ENCODE measurements at places on chromosomes 1 and 21.

GRCh38 chr1:33127001-33127823 is 46.3 kb downstream of the AZIN2 start:
- DNase-seq = peak; percentile 99

DNA sequence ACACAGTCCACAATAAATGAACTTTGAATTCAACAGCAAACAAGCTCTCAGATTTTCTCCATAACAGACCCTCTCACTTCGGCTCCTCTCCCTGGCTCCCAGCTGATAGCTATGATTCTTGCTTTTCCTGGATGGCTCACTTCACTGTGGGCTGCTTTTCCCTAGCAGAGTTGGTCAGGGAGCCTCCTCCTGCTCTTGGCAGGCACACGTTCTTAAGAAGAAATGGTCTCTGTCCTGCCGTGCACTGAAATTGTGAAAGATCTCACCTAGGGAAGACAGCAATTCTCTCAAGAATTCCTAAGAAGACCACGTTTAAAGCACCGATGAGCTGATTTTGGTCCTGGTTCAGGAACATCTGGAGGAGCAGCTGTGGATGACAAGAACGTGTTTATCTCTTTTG is 148.5 kb upstream of the KCNK2 start:
- no peak for DNase-seq

DNA sequence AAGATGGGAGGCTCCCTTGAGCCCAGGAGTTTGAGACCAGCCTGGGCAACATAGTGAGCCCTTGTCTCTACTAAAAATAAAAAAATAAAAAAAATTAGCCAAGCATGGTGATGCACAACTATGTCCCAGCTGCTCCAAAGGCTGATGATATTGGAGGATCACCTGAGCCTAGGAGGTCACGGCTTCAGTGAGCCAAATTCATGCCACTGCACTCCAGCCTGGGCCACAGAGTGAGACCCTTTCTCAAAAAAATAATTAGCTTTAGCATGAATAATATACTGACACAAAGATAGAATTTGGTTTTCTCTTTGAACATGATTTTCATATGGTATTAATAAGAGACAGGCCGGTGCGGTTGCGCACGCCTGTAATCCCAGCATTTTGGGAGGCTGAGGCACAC is 88.8 kb downstream of the DESI2 start:
- no peak for DNase-seq

DNA sequence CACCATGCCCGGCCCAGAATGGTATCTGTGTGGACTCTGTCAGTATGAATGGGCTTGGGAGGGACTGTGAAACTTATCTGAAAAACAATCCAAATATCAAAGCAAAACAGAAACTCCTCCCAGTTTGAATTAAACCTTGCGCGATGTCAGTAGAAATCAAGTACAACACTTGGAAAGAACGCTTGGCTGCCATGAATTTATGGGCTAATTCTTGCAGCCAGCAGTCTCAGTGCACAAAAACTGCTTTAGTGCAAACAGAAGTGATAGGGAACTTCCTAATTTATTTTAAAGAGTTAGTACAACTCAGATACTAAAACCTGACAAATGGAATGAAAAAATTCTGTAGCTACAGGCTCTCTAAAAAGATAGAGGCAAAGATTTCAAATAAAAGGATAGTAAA is 8.5 kb downstream of the CLCA1 start:
- DNase-seq = no peak
